Lower lobe of right lung (tissue), 2 donors: ENCODE measurements at places on chromosomes 1 and 21. TPM values are rescaled to one million over a fixed set of nuclear protein-coding genes. Genes with fewer than 3 reads are reported as not detected.

Gene OLIG2
- not detected for total RNA-seq

Gene RAB7B
- total RNA-seq: 9.1 TPM

Gene LCE1E
- total RNA-seq: not detected

Gene EDN2
- 2.1 TPM for total RNA-seq

Gene SON
- total RNA-seq: 322 TPM

Gene CLCA1
- not detected for total RNA-seq

Gene FOXD2
- total RNA-seq: 0.44 TPM

Gene MACO1
- total RNA-seq: 19.7 TPM

Gene DAB1
- total RNA-seq: 1.9 TPM

- no peaks in the 10 kb centered on the region for H3K27me3 ChIP-seq
- H3K36me3 ChIP-seq: no peaks in the 10 kb centered on the region
- DNase-seq: no peak
- H3K27ac ChIP-seq: no peak overlapping the region
- H3K4me1 ChIP-seq: peaks cover 16% of the 10 kb centered on the region
- H3K4me3 ChIP-seq: no peak overlapping the region
These were observed 24.9 kb downstream of the PCAT6 start for GRCh38 chr1:202835548-202836072.

GRCh38 chr1:210123383-210123782, 109.2 kb upstream of the SERTAD4 start:
- H3K4me1 ChIP-seq: no peaks in the 10 kb centered on the region
- DNase-seq: no peak
- H3K27me3 ChIP-seq: no peaks in the 10 kb centered on the region
- no peaks in the 10 kb centered on the region for H3K36me3 ChIP-seq
- H3K4me3 ChIP-seq: no peak overlapping the region

DNA sequence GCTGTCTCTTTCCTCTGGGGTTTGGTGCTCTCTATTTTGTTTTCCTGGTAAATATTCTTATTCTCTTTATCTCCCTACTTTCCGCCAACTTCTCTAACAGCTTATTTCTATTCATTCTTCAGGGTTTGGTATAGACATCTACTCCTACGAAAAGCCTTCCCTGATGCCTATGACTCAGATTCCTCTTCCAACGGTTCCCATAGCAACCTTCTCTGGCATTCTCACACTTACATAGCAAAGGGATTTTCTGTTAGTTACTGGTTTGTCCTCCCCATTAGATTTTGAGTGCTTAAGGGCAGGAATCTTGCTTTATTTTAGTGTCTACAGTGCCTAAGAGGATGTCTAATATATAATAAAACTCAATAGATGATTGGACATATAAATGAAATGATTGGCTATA, 407.6 kb upstream of the DEPDC1 start:
- no peak overlapping the region for H3K4me3 ChIP-seq
- no peak overlapping the region for H3K27ac ChIP-seq
- no peaks in the 10 kb centered on the region for H3K27me3 ChIP-seq
- H3K36me3 ChIP-seq: no peaks in the 10 kb centered on the region

DNA sequence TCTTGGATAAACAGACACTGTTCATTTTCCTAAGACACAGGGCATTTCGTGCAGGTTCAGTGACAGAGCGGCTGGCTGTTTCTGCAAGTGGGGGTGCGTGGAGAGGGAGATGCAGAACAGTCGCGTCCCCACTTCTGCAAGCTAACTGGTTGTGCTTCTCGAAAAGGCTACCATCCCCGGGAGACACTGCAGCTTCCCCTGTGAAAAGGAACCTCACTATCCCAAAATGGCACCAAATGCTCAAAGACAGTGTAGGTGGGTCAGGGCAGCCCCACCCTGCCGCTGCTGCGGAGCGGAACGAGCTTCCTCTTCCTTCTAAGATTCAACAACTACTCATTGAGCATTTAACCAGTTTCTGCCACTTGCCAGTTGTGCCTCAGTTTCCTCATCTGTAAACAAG, 19.2 kb upstream of the BACE2 start:
- no peaks in the 10 kb centered on the region for H3K27me3 ChIP-seq
- no peaks in the 10 kb centered on the region for H3K4me1 ChIP-seq
- no peak for DNase-seq
- H3K4me3 ChIP-seq: no peak overlapping the region
- H3K36me3 ChIP-seq: no peaks in the 10 kb centered on the region

- H3K27ac ChIP-seq: no peak overlapping the region
- no peak for DNase-seq
- H3K36me3 ChIP-seq: no peaks in the 10 kb centered on the region
- no peak overlapping the region for H3K4me3 ChIP-seq
These were observed 149.9 kb downstream of the ZP4 start for GRCh38 chr1:237740846-237741245.

GRCh38 chr1:6278263-6278662, 17.4 kb upstream of the GPR153 start:
- H3K27me3 ChIP-seq: no peaks in the 10 kb centered on the region
- H3K36me3 ChIP-seq: no peaks in the 10 kb centered on the region
- DNase-seq: no peak
- H3K4me1 ChIP-seq: peaks cover 11% of the 10 kb centered on the region
- no peak overlapping the region for H3K27ac ChIP-seq

DNA sequence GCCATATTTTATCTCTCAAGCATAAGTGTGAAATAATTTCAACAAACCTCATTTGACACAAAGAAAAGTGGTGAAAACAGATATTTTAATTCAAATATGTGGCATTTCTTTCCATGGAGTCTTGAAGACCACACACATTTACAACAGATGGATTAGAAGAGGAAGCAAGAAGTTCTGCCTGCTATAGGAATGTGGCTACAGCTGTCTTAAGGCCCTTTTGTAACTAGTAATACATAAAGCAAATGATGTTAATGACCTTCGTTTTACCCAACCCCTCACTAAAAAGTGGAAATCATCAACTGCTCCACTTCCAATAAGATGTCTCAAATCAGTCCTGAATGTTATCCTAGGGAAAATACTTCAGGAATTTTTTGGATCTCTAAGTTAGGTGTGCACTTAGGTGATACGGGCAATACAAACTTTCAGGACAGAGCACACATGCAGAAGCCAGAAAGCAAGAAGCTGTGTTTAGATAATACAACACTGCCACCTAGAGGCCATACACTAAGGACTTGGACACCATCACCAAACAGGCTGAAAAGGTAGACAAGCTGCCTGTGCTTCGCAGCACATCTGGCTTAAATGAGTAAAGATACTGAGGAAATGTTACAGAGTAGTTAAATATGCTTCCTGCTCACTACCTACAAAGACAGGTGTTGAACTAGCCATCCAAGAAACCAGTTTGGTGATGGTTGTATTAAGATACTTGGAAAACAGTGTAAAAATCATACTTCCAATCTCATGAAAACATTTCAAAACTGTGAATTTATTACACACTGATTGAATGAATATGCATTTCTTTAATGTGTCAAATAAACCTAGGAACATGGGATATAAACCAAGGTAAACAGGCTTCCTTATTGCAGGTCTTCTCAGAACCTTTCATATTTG, 24.4 kb downstream of the RRAGC start:
- no peak overlapping the region for H3K4me3 ChIP-seq
- H3K4me1 ChIP-seq: peaks cover 20% of the 10 kb centered on the region
- DNase-seq: no peak
- H3K27ac ChIP-seq: no peak overlapping the region
- peaks cover 36% of the 10 kb centered on the region for H3K36me3 ChIP-seq

- H3K4me3 ChIP-seq: no peak overlapping the region
- H3K27me3 ChIP-seq: no peaks in the 10 kb centered on the region
- H3K36me3 ChIP-seq: no peaks in the 10 kb centered on the region
- H3K4me1 ChIP-seq: peaks cover 5% of the 10 kb centered on the region
These were observed 849.1 kb downstream of the USP25 start for GRCh38 chr21:16578912-16579311.

GRCh38 chr1:202229376-202229775, 35.8 kb downstream of the LGR6 start:
- DNase-seq: no peak
- no peaks in the 10 kb centered on the region for H3K36me3 ChIP-seq
- no peak overlapping the region for H3K4me3 ChIP-seq
- peaks cover 6% of the 10 kb centered on the region for H3K27me3 ChIP-seq
- no peak overlapping the region for H3K27ac ChIP-seq
- H3K4me1 ChIP-seq: no peaks in the 10 kb centered on the region

DNA sequence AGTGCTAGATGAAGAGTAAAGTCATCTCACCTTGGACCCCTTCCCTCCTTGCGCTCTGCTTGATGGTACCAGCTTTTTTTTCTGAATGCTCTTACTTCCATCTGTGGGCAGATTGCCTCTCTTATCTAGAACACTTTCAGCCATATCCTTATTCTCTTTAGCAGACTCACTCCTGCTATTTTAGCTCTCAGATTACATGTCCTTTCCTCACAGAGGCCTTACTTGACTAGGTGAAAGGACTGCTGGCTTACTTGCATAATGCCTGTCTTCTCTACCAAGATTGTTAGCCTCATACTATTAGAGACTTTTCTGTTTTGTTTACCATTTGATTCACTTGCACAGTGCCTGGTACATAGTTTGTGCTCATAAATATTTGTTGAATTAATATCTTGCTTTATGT, 9.3 kb downstream of the IFI44 start:
- DNase-seq: no peak
- H3K4me3 ChIP-seq: no peak overlapping the region
- peaks cover 85% of the 10 kb centered on the region for H3K36me3 ChIP-seq
- H3K4me1 ChIP-seq: peaks cover 2% of the 10 kb centered on the region
- no peak overlapping the region for H3K27ac ChIP-seq

GRCh38 chr1:246805135-246805716, 81.0 kb downstream of the SCCPDH start:
- no peak for DNase-seq
- H3K4me1 ChIP-seq: no peaks in the 10 kb centered on the region
- no peaks in the 10 kb centered on the region for H3K27me3 ChIP-seq
- H3K27ac ChIP-seq: no peak overlapping the region

DNA sequence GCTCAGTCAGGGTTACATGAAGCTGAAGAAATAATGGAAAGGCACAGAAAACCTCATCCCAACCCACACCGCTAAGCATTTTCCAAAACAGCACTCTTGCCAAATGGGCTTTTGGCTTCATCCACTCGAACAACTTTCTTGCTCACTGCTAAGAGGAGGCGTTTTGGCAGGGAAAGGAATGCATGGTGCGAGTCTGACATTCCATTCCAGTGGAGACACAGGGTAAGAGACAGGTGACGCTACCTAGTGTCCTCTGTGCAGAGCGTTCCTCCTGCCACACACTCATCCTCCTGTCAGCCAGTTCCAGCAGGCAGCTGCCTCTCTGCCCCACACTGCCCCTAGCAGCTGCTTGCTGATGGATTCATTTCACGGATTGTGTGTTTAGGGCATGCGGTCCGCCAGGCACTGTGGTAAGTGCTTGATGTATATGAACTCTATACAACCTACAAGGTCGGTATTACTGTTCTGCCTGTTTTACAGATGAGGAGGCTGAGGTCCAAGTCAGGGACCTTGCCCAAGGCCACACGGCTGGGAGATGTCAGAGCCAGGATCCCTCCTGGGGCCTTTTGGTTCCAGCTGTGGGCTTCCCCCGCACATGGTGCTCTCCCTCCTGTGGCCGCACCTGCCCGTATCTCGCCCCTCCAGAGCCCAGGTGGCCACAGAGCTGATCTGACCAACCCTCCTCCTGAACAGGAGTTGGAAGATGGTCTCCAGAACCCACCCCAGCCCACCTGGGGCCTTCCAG, 25.7 kb upstream of the BACE2 start:
- H3K4me1 ChIP-seq: peaks cover 14% of the 10 kb centered on the region
- no peaks in the 10 kb centered on the region for H3K36me3 ChIP-seq
- DNase-seq: no peak

DNA sequence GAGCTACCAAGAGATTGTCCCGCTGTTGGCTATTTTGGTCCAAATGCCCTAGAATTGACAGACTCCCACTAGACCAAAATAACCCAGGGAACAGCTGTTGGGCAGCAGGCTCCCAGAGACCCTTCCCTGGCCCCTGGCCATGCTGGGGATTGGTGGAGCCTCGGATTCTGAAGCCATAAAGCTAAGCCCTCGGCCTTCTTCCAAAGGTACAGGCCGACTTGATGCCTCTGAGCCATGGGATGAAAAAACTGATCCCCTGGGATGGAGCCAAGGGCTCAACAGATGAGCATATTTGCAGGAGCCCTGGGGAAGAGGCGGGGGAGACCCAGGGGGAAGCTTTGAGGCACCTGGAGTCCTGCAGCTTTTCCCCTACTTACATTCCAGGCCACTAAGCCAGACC, 1.0 kb upstream of the LRRC38 start:
- no peak overlapping the region for H3K4me3 ChIP-seq
- H3K27ac ChIP-seq: no peak overlapping the region
- no peaks in the 10 kb centered on the region for H3K4me1 ChIP-seq
- DNase-seq: no peak
- H3K36me3 ChIP-seq: no peaks in the 10 kb centered on the region
- peaks cover 53% of the 10 kb centered on the region for H3K27me3 ChIP-seq

DNA sequence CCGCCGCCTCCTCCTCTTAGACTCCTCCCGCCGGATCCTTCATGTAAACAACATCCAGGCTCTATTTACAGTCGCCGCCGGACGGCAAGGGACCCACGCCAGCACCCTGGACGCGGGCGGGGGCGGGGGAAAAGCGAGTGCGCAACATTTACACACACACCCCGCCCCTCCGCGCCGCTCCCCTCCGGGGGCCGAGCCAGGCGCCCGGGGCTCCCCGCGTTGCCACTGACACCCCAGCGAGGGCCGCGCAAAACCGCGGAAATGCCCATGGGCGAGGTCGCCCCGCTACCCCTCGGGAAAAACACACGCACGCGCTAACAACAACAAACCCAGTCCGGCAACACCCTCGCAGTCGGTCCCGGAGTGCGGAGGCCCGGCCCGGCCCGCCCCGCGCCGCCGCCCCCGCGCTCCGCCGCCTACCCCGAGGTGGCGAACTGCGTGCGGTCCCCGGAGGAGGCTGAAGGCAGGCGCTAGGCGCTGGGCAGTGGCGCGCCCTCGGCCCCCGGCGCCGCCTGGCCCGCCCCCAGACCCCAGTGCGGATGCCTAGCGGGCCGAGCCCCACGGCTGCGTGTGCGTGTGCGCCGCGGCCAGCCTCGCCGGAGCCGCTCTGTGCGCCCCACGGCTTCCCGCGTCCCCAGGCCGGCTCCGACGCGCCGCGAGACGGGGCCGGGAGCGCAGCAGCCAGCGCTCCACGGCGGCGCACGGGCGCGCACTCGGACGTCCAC, 81.1 kb upstream of the AK4 start:
- peaks cover 47% of the 10 kb centered on the region for H3K4me1 ChIP-seq
- DNase-seq: peak; percentile 97
- H3K27me3 ChIP-seq: no peaks in the 10 kb centered on the region

DNA sequence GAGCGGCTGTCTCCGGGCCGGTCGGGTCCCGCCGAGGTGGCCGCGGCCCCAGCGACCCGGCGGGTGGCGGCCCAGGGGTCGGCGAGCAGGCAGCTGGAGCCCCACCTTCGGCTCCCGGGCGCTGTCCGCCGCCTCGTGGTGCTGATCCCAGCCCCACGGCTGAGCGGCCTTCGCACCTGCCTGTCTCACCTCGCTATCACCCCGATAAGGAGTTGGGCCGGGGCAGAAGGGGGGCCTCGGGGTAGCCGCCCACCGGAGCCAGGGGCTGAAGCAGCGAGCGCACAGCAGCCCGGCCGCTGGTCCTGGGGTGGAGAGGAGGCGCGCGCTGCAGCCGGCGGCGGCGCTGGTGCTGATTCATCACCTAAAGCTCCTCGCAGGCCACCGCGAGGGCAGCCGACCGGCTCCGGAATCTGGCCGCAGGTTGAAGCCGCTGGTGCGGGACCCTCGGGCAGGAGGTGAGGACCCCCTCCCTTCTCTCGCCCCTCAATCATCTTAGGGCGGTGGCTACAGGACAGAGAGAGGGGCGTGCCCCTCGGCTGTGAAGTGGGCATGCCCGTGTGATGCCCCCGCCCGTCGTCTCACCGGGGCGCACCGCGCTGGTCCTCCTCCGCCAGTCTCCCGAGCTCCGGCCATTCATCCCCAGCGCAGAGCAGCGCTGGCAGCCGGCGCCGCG, 575 bp downstream of the TRIM67 start:
- H3K36me3 ChIP-seq: no peaks in the 10 kb centered on the region
- H3K27me3 ChIP-seq: peaks cover 80% of the 10 kb centered on the region
- DNase-seq: peak; percentile 55
- H3K4me1 ChIP-seq: peaks cover 20% of the 10 kb centered on the region
- H3K27ac ChIP-seq: no peak overlapping the region
- H3K4me3 ChIP-seq: peak overlapping the region; percentile 45
